ENCODE measurements at places on chromosomes 2 and 18. TPM values are rescaled to one million over a fixed set of nuclear protein-coding genes. Genes with fewer than 3 reads are reported as not detected.

CYP27C1 gene
- total RNA-seq: not detected

CFAP65 gene
- total RNA-seq: not detected

EML6 gene
- total RNA-seq: 1.8 TPM

DUSP19 gene
- total RNA-seq: 0.93 TPM

CRACDL gene
- total RNA-seq: 0.20 TPM

LHCGR gene
- not detected for total RNA-seq

COL4A4 gene
- 0.35 TPM for total RNA-seq

PIGN gene
- total RNA-seq: 27.2 TPM

KATNAL2 gene
- 0.55 TPM for total RNA-seq

NEU2 gene
- not detected for total RNA-seq

CENPA gene
- total RNA-seq: 39.5 TPM

IL37 gene
- total RNA-seq: 0.48 TPM

MARCO gene
- not detected for total RNA-seq

EFHD1 gene
- 2.0 TPM for total RNA-seq

RPRM gene
- total RNA-seq: not detected

IL1F10 gene
- total RNA-seq: not detected

ANKRD62 gene
- not detected for total RNA-seq

RAB17 gene
- not detected for total RNA-seq

FOXD4L1 gene
- 0.18 TPM for total RNA-seq

CFAP53 gene
- 0.83 TPM for total RNA-seq

LRRC30 gene
- not detected for total RNA-seq

NAT8 gene
- total RNA-seq: not detected

UGT1A4 gene
- not detected for total RNA-seq

POTEC gene
- total RNA-seq: not detected

AMER3 gene
- not detected for total RNA-seq

LIMS2 gene
- 15.0 TPM for total RNA-seq

SMIM21 gene
- not detected for total RNA-seq

GALNT1 gene
- total RNA-seq: 47.3 TPM

LYPD6 gene
- total RNA-seq: not detected

GPR35 gene
- 5.2 TPM for total RNA-seq

PID1 gene
- total RNA-seq: not detected

NR4A2 gene
- 3.8 TPM for total RNA-seq

POTEI gene
- not detected for total RNA-seq

TSN gene
- 52.7 TPM for total RNA-seq

ARHGAP28 gene
- not detected for total RNA-seq

PER2 gene
- total RNA-seq: 9.2 TPM

POTEF gene
- total RNA-seq: not detected

ASPRV1 gene
- 0.98 TPM for total RNA-seq

CLK1 gene
- total RNA-seq: 169 TPM

TXNL4A gene
- 120 TPM for total RNA-seq

TMEM200C gene
- not detected for total RNA-seq

ANKRD30B gene
- total RNA-seq: not detected

SPOPL gene
- 16.0 TPM for total RNA-seq

ARHGAP15 gene
- total RNA-seq: 167 TPM

EGR4 gene
- not detected for total RNA-seq

PRR30 gene
- not detected for total RNA-seq

TTC21B gene
- total RNA-seq: 17.1 TPM

LTBP1 gene
- 0.35 TPM for total RNA-seq

EPB41L3 gene
- 0.73 TPM for total RNA-seq

CRYGC gene
- not detected for total RNA-seq
